Lower lobe of right lung (tissue), 2 donors: ENCODE measurements at places on chromosomes 5 and 9. TPM values are rescaled to one million over a fixed set of nuclear protein-coding genes. Genes with fewer than 3 reads are reported as not detected.

SCGB3A2 gene
- 624 TPM for total RNA-seq

DNA sequence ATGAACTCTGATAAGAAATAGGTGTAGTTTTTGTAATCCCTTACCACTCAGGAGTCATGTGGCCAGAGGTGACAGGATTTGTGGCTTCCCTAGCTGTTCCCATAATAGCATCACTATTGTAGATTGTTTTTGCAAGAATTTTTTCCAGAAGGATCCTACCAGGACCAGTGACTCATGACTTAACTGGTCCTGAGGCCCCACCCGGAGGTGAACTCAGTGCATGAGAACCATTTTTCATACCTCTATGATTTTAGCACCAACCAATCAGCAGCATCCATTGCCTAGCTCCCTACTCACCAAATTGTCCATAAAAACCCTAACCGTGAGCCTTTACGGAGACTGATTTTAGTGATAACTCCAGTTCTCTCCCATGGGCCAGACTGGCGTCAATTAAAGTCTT is 484.8 kb downstream of the PSAT1 start:
- H3K4me1 ChIP-seq, result no peaks in the 10 kb centered on the region
- no peak for DNase-seq
- no peaks in the 10 kb centered on the region for H3K36me3 ChIP-seq
- no peaks in the 10 kb centered on the region for H3K27me3 ChIP-seq
- H3K27ac ChIP-seq, result no peak overlapping the region
- no peak overlapping the region for H3K4me3 ChIP-seq

POU4F3 gene
- not detected for total RNA-seq

- H3K27me3 ChIP-seq, result no peaks in the 10 kb centered on the region
- H3K36me3 ChIP-seq, result no peaks in the 10 kb centered on the region
- no peak overlapping the region for H3K4me3 ChIP-seq
- DNase-seq, result no peak
Observed at GRCh38 chr5:132506094-132506692, 15.6 kb upstream of the IRF1 start.

PCDHB15 gene
- 2.8 TPM for total RNA-seq

DNA sequence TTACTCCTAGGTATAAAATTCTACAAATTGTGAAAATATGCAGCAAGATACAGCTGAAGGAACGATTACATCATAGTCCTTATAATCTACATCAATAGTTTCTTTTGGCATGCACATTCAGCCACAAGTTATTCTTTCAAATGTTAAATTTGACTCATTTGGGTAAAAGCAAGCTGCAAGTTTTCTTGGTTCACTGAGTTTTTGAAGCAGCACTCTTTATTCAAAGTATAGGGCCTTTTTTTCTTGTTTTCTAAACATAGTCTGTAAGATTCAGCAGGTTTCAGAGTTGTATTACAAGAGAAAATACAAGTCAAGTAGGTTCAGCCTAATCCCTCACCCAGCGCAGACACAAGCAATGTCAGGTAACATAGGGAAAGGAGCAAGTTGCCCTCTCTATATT is 981.5 kb downstream of the PTPRD start:
- H3K4me1 ChIP-seq, result no peaks in the 10 kb centered on the region
- H3K27ac ChIP-seq, result no peak overlapping the region
- no peaks in the 10 kb centered on the region for H3K27me3 ChIP-seq
- DNase-seq, result no peak

DNA sequence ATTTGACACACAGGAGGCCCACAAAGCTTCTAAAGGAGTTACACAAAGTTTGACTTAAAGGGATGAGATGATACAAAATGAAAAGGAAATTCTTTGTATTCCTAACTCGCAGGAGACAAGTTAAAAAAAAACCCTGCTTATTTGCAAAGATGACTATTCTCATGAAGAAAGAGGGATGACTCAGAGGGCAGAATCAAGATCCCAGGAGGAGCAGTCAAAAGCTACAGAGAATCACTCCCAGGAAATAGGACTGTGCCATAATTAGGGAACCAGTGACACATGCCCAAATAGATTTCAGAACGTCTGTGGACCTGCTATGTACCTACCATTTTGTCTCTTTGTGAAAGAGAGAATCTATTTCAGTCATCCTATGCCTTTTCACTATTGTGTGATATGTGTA is 103.5 kb upstream of the ARRDC3 start:
- H3K36me3 ChIP-seq, result no peaks in the 10 kb centered on the region
- no peaks in the 10 kb centered on the region for H3K27me3 ChIP-seq
- H3K27ac ChIP-seq, result no peak overlapping the region
- no peak for DNase-seq
- no peaks in the 10 kb centered on the region for H3K4me1 ChIP-seq

DNA sequence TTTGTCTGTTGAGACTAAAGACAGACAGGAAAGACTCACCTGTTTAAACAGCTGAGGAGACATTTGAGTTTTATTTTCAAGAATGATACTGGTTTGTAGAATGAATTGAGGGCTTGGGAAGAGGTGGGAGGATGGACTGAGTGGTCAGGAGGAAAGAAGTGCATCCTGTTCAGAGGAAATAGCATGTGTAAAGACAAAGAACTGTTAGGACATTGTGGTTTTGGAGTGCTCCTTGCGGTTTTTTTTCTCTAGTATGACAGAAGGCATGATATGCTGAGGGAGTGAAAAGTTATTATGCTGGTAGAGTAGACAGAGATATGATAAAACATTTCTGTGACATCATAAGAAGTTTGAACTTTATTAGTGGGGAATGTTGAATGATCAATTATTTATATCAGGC is 270.7 kb upstream of the ELAVL2 start:
- H3K4me3 ChIP-seq, result no peak overlapping the region
- H3K27me3 ChIP-seq, result no peaks in the 10 kb centered on the region
- no peaks in the 10 kb centered on the region for H3K4me1 ChIP-seq
- H3K36me3 ChIP-seq, result no peaks in the 10 kb centered on the region
- no peak overlapping the region for H3K27ac ChIP-seq
- no peak for DNase-seq

CD274 gene
- total RNA-seq, result 16.5 TPM

DNA sequence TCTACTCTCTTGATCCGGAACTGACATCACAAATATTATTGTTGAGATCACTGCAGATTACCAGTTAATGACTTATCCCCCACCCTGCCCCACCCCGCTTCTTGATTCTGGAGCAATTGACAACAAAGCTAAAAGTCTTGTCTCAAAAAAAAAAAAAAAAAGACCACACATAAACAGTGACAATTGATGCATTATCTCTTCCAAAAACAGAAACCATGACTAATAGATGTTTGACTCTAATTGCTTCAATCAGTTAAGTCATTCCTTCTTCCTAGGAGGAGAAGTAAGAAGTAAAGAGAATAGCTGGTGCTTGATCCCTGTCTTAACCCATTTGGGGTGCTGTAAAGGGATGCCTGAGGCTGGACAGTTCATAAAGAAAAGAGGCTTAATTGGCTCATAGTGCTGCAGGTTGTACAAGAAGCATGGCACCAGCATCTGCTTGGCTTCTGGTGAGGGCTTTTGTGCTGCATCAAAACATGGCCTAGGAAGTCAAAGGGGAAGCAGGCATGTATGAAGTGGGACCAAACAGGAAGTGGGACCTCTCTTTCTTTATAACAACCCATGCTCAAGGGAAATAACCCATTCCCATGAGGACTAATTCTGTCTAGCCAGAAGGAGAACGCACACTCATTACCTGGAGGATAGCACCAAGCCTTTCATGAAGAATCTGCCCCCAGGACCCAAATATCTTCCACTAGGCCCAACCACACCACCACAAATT is 158.7 kb downstream of the TMEM167A start:
- H3K4me1 ChIP-seq, result no peaks in the 10 kb centered on the region
- H3K36me3 ChIP-seq, result no peaks in the 10 kb centered on the region
- H3K27ac ChIP-seq, result no peak overlapping the region
- no peaks in the 10 kb centered on the region for H3K27me3 ChIP-seq

DNA sequence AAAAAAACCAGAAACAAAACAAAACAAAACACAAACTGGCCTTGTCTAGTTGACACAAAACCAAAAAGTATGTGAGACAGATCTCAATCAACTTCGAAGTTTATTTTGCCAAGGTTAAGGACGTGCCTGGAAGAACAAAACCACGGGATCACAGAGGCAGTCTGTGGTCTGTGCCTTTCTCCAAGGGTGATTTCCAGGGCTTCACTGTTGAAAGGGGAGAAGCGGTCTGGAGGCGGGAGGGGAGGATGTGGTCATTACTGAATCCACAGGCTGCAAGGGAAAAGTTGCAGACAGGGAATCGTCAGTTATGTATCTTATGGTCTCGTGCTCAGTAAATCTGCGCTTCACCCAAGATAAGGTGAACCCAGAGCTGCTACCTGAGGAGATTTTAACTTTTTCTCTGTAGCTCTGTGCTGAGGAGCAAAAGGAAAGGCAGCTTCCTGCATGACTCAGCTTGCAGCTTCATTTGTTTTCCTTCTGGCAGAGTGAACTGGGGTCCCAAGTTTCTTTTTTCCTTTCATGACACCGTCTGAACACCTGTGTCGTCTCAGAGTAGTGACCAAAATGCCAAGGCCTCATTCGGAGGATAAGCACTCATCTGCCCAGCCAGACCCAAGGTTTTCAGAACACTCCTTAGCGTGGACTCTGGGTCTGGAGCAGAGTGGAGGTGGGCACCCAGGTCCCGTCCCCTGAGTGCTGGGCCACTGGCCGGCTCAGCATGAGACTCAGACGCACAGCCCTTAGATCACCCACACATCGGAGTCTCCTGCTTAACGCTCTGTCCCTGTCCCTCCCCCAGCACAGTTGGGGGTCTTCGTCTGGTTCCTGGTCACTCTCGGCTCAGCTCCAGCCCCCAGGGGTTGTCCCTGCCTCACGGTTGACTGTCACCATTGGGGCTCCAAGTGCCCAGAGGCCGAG is 25.9 kb downstream of the ROPN1L start:
- no peaks in the 10 kb centered on the region for H3K27me3 ChIP-seq
- H3K27ac ChIP-seq, result no peak overlapping the region
- H3K36me3 ChIP-seq, result no peaks in the 10 kb centered on the region
- DNase-seq, result no peak
